Fibroblast of lung (primary cell): ENCODE measurements at places on chromosomes 1 and 21. TPM values are rescaled to one million over a fixed set of nuclear protein-coding genes. Genes with fewer than 3 reads are reported as not detected.

GRCh38 chr1:225468270-225469020, 40.6 kb upstream of the LBR start:
- H3K36me3 ChIP-seq: no peaks in the 10 kb centered on the region
- no peak overlapping the region for H3K27ac ChIP-seq
- DNase-seq: no peak

DNA sequence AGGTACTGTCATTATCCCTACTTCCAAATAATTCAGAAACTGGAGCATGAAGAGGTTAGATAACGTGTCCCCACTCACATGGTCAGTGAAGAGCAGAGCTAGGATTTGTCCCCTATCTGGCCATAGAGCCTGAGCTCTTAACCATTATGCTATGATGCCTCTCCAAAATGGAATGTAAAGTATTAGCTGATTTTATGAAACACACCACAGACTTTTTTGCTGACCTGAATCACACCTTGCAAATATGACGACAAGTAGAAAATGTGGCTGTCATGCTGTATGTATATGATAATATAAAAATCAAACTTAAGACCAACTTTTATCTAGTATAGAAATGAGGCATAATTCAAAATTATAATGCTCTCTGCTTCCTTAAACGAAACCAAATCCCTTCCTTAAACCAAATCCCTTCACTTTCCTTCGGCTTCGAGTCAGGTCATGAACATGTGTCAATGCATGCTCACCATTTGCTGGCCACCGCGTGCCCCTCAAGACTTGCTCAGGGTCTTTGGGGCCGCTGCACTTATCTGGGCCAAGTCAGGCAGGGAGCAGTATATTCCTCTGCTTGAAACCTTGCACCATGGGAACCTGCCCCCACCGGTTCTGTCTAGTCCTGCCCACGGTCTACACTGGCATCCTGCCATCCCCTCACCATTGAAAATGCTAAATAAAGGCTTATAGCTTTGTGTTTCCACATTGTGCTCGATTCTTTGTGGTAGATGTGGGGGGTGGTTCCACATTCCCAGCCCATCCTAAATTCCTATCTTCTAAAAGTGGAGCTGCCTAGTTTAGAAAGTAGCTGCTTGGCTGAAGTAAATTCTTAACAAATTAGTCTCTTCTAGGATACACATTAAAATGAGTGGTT, 1.6 kb upstream of the TMCC2 start:
- H3K36me3 ChIP-seq: no peaks in the 10 kb centered on the region
- no peak overlapping the region for H3K27ac ChIP-seq
- H3K27me3 ChIP-seq: no peaks in the 10 kb centered on the region
- peak; percentile 79 for DNase-seq
- no peak overlapping the region for H3K4me3 ChIP-seq

DNA sequence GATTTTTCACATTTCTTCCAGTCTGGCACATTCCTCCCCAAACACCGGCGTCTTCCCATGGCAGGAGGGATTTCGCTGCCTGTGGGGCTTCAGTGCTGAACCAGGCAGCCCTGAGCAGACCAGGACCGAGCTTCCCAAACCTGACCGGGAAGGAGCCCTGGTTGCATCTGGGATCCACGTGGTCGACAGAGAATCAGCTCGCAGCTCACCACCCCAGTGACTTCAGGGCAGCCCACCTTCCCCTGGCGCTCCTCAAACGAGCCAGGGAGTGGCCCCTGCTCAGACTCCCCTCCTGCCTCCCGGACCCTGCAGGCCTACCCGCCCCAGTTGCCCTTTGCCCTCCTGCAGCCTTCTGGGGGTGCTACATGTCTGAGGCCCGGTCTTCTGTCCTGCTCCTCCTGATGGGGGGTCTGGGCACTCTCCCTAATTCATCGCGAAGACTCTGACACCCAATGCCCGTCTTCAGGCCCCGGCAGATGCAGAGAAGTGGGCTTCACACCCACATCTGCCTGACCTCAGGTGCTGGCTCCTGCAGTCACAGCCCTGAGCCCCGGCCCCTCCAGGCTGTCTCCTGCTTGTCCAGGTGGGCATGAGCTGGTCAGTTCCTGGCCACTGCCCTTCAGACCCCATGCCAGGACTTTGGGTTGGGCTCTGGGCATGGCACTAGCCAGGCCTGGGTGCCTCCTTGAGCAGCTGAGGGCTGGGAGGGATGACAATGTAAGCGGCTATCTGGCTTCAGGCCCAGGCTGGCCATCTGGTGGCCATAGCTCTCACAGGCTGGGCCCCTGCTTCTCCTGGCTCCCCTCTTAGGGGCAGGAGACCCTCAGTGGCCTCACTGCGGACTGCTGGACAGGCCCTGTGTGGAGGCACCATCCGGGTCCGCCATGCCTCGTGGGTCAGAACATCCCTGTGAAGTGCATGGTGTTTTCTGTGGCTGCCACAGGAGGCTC, 26.1 kb upstream of the PRSS38 start:
- peak overlapping the region; percentile 32 for H3K4me3 ChIP-seq
- no peak for DNase-seq
- H3K27ac ChIP-seq: no peak overlapping the region
- no peaks in the 10 kb centered on the region for H3K36me3 ChIP-seq

DNA sequence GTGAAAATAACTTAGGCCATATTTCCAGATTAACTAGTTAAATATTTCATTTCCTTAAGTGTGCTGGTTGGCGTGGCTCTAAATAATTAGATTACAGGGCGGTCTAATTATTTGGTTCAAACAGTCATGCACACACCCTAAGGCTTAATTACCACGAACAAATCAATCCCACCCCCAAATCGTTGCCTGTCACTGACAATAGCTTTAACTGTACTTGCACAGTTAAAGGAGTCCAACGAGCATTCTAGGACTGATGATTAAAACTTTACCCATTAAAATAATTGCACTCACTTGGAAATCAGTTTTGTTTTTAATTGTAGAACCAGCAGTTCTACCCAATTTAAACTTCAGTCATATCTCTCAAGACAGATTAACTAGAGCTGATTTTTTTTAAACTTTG, 1.5 kb upstream of the POU2F1 start:
- no peak for DNase-seq
- H3K4me1 ChIP-seq: peaks cover 2% of the 10 kb centered on the region
- peak overlapping the region; percentile 93 for H3K4me3 ChIP-seq
- H3K27ac ChIP-seq: no peak overlapping the region

DNA sequence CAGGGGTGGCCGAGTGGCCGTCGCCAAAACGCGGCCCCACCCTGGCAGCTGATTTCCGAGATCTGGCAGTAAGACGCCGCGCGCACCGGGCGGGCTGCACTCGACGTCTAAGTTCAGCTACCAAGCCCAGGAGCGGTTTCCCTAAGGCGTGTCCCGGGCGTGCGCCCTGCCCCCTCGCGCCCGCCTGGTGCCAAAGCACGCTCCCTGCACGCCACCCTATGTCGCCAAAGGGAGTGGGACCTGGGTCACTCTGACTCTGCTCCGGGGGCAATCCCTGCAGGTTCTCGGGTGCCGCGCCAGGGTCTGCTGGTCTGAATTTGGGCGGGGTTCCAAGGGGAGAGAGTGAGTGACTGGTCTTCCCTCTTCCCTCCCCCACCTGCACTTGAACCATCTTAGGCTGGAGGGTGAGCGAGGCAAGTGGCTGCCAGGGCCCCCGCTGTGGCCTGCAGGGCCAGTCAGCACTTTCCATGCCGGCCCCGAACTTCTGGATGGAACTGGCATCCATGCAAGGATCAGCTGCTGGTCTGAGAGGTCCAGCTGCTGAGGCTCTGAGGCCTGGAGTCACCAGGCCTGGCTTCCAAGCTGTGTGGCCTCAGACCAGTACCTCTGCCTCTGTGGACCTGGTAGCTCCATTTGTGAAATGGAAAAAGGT, at the start of gene LRRC38:
LRRC38 (minus strand) TSS at position 109 of the 652 bp plus-strand sequence. CDS start 410 bp downstream, outside the sequence.
- no peak within 1 kb of the TSS for H3K4me3 ChIP-seq
- H3K27me3 ChIP-seq: no peaks in the 10 kb centered on the region
- no peaks in the 10 kb centered on the region for H3K4me1 ChIP-seq
- no peak for DNase-seq
- H3K36me3 ChIP-seq: no peaks in the 10 kb centered on the region

- no peaks in the 10 kb centered on the region for H3K36me3 ChIP-seq
- H3K27me3 ChIP-seq: no peaks in the 10 kb centered on the region
- peak overlapping the region; percentile 41 for H3K4me3 ChIP-seq
- peak; percentile 62 for DNase-seq
- no peak overlapping the region for H3K27ac ChIP-seq
- peaks cover 2% of the 10 kb centered on the region for H3K4me1 ChIP-seq
Measured at GRCh38 chr1:111516005-111516535, 12.6 kb upstream of the ADORA3 start.

HCRTR1 gene
- not detected in 2 replicates for total RNA-seq

OR2T3 gene
- total RNA-seq: not detected in 2 replicates

RAP1GAP gene
- under 0.01 and 0.26 TPM in 2 replicates for total RNA-seq
